ENCODE measurements at places on chromosomes 1 and 21.
A peak's percentile ranks its signal among the peaks of the same experiment; 100 is the strongest.

DNA sequence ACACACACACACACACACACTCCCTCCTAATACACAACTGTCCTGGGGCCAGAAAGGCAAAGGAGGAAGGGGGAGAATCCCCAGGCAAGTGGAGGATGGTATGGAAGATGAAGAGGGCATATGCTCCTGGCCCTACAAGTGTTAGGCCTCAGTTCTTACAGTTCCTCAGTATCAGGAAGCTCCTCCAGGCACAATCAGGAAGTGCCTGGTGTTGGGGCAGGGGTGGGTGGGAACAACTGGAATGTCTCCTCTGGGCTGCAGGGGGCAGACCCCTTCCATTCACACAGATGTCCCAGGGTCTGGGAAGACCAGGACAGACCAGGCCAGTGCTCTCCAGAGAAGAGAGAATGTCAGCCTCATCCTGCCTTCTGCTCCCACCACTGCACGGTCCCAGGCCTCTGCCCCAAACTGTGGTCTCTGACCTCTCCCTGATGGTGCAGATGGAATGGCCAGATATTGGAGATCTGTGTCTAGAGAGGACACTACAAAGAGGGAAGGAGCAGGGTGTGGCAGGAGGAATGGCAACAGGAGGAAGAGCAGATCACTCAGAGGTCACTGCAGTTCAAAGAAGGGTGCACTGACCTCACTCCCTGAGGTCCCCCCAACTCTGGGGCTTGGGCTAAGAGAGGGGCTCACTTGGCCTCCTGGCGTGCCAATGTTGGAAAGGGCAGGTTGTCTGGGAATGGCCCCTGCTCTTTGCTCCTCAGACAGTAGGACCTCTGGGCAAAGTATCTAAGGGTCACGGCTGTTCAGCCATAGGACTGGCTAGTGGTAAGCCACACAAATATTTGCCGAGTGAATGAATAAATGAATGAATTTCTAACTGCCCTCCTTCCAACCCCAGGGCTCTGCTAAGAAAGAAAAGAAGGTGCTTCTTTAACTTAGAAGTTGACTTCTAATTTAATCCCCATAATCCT, 2.5 kb upstream of the DENND2D start:
- no peak for DNase-seq

- DNase-seq, result no peak
Observed at GRCh38 chr1:47901001-47901575, 96.1 kb downstream of the TRABD2B start.

DNA sequence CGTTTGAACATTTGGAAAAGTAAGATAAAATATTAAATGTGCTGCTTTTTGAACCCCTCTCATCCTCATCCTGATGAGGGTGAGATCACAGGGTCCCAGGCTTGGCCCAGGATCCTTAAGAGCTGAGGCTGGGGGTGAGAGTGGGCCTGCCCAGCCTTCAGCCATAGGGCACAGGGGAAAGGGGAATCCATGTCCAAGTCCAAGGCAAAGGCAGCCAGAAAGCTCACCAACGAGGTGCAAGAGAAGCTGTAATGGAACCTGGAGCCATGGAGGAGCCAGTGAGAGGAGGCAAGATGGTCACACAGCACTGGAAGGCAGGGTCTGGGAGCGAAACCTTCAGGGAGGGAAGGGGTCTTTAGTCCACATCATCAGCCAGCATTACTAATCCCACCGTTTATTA, 191.9 kb downstream of the RRAGC start:
- no peak for DNase-seq

GRCh38 chr1:27979151-27979858, 19.5 kb downstream of the XKR8 start:
- DNase-seq, result peak; percentile 65

GRCh38 chr1:182357171-182357570, 34.4 kb downstream of the GLUL start:
- no peak for DNase-seq

GRCh38 chr1:33039840-33040239, 3.2 kb upstream of the AK2 start:
- DNase-seq, result no peak

DNA sequence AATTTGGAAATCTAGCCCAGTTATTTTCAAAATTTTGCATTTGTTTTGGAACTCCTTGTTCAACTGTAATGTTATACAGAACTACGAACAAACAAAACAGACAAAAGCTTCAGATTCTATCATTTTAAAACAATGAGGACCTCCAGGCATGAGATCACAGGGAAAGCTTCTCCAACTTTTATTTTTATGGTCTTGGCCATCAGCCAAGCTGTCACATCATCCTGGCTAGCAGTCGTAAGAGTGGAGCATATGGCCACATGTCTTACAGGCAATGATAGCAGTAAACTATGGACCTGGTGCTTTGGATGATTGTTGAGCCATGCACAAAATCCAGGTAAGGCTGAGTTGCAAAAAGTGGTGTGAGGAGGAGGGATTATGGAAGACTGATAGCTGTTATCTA, 299.6 kb downstream of the LMX1A start:
- DNase-seq, result no peak

GRCh38 chr1:116476321-116476720, 94.5 kb downstream of the CD58 start:
- DNase-seq, result no peak

- peak; percentile 15 for DNase-seq
Observed at GRCh38 chr21:25963181-25963580, 207.4 kb downstream of the APP start.

- DNase-seq, result no peak
Observed at GRCh38 chr1:55339681-55340080, 124.5 kb upstream of the USP24 start.

- no peak for DNase-seq
Observed at GRCh38 chr1:242651817-242652216, 127.3 kb upstream of the PLD5 start.

GRCh38 chr1:159079525-159079924, 3.0 kb upstream of the AIM2 start:
- no peak for DNase-seq

GRCh38 chr1:180397175-180397574, 105.2 kb downstream of the ACBD6 start:
- DNase-seq, result no peak

- no peak for DNase-seq
Observed at GRCh38 chr1:150558303-150558704, 9.1 kb downstream of the ADAMTSL4 start.

GRCh38 chr1:7420470-7421100, 350.5 kb upstream of the VAMP3 start:
- DNase-seq, result no peak

- no peak for DNase-seq
Observed at GRCh38 chr1:159652506-159652905, 61.9 kb downstream of the CRP start.

GRCh38 chr1:19086176-19086875, 123.7 kb downstream of the UBR4 start:
- no peak for DNase-seq

DNA sequence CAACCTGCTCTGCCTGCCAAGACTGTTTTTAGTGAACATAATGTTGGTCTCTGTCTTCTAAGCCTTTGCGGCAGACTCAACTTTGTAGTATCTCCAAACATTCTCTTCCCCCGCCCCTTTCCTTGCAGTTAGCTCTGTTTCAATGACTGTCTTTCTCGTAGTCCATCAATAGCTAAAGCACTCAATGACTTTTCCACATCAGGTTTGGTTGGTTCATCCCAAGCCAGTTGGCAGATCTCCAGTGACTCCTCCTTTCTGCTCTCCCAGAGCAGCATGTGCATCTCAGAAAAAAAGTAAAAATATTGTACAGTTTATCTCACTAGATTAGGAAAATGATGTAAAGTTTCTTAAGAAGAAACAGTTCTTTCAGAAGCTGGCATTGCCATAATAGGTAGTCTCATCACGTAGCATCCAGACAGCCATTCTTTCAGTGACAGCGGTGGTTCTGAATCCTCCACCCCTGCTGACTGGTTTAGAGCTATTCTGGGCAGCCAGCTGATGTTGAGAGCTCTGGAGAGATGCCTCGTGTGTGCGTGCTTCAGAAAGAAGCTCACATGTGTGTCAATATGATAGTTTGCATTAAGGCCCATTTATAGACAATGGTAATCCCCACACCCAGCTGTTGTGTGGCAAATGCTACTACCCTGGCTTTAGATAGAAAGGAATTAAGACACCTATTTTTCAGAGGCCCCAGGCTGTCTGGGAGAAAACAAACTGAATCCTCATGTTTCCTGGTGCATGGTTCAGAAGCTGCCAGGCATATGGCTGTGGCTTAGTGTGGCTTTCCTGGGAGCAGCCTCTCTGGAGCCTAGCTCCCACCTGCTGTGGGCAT, 53.2 kb downstream of the CNN3 start:
- DNase-seq, result no peak

Data from A549 (cell line).